ENCODE measurements at places on chromosomes 16 and 17.

DNA sequence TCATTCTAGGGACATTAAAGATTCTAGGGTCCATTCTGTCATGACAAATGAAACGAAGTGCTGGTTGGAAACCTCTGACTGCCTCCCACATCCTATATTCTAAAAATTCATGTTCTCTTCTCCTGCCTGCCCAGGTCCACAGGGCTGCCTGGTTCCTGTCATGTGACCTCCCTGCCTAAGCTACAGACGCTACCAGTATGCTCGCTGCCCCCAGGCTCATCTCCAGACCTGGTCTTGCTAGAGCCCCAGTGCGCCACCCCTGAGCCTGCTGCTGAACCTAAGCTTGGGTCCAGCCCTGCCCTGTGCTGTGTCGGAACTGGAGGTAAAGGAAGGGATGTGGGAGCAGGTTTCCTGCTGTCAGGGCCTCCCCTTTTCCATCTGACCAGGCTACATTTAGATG, 231.6 kb upstream of the CDH5 start:
- no peak for DNase-seq

DNA sequence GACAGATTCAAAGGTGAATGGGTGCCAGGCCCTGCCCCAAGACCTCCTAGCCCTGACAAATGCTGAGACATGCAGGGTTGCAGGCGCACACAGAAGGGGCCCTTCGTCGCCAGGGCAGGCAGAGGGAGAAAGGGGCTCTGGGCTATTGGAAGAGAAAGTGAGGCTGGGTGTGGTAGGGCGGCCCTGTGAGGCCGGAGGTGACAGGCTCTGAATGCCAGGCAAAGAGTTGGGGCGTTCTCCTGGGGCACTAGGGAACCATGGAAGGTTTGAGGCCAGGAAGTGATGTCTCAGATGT, 26.4 kb upstream of the NXPH3 start:
- DNase-seq = no peak

DNA sequence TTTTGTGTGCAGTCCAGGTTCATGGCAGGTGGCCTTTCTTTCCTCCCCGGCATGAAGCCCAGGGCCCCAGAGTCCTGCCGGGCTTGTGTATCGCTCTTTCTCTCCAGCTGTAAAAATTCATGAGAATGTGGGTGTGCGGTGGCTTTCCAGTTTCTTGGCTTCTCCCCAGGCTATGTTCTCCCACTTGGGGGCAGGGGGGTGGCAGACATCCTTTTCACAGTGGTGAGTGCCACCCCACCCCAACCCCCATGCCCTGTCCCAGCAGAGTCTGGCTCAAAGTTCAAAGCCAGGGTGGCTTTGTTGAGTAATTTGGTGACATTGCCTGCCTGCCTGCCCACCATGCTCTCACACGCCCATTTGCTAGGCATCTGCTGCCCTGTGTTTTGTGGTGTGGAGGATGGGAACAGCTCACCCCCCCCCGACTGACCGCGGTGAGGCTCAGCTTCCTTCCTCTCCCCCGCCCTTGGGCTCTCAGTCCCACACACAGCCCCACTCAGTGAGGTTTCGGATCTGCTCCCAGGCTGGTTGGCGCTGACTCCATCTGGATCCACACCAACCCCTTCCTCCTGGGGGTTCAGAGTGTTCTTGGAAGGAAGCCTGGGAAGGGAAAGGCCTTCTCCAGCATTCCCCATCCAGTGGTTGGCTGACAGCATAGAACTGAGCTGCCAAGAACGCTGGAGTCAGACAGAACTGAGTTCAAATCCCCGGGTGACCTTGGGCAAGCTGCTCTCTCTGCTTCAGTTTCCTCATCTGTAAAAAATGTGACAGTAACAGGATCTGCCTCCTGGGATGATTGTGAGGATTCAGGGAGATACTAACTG, 36.0 kb downstream of the CHD9 start:
- DNase-seq = no peak

DNA sequence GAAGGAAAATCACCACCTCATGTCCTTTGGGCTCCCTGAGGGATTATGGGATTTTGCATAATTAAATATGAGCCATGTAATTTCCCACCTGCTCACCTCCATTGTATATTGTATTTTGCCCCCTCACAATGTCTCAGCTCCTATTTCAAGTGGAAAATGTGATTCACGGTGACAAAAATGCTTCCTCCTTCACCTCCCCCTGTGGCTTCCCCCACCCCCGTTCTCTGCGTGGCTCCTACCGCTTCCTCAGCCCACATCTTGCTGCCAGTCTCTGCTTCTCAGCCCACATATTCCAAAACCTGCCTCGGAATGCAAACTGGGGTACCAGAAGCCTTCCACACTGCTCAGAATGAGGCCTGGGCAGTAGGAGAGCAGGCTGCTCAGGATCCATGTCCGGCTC, 394.5 kb upstream of the C16orf82 start:
- no peak for DNase-seq

- no peak for DNase-seq
Measured at GRCh38 chr16:89867918-89868317, 5.5 kb upstream of the TCF25 start.

- DNase-seq = no peak
Measured at GRCh38 chr17:60914078-60914477, 236.4 kb downstream of the BCAS3 start.

DNA sequence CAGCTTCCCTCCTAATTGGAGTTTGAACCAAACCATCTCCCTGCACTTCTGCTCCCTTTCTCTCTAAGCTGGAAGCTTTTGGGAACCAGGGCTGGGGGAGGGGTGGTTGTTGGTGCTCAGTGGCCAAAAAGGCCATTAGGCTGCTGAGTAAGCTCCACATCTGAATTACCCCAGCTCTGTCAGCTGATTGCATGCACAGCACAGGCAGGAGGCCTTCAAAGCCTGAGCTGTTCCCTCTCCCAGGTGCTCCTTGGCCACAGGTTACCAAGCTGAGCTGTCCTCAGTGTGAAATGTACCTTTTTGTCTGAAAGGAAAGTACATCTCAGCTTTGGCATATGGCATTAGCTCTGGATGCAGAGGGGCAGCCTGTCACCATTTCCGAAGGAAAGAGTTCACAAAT, 6.2 kb upstream of the TBKBP1 start:
- no peak for DNase-seq

DNA sequence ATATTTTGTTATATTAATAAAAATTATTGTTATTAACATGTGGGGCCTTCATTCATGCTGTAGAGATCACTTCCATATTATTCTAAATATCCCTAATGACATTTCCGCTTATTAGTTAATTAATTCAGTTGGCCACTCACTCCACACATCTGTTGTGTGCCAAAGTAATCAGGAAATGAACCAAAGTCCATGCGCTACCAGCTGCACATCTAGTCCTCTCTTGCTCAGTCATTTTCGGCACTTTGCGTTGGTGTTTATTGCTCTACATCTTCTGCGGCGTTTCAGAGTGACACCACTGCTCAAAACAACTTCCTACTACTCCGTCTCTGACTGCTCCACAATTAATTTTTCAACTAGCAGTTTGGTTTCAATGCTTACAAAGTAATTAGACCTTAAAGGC, 101.4 kb upstream of the ZFHX3 start:
- no peak for DNase-seq

DNA sequence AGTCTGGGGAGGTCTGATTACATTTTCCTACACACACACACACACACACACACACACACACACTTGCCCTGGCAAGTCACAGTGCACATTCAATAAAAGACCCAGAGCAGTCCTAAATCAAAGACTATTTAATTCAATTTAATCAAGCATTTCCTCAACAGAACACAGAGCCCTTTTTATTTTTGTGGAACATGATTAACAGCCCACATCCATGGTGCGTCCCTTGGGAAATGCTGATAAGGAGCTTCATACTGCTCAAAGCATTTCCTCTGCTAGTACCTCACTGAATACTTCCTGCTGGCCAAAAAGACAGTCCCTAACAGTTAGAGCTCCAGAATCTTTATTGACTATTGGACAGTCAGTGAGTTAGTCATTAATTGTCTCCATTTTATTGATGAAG, 43.1 kb upstream of the MYH10 start:
- no peak for DNase-seq

GRCh38 chr17:40100669-40101366, 429 bp upstream of the NR1D1 start:
- DNase-seq = peak; percentile 75

- no peak for DNase-seq
Measured at GRCh38 chr17:20975566-20975965, 67.2 kb downstream of the USP22 start.

GRCh38 chr16:24188021-24188542, 68.1 kb upstream of the CACNG3 start:
- no peak for DNase-seq

DNA sequence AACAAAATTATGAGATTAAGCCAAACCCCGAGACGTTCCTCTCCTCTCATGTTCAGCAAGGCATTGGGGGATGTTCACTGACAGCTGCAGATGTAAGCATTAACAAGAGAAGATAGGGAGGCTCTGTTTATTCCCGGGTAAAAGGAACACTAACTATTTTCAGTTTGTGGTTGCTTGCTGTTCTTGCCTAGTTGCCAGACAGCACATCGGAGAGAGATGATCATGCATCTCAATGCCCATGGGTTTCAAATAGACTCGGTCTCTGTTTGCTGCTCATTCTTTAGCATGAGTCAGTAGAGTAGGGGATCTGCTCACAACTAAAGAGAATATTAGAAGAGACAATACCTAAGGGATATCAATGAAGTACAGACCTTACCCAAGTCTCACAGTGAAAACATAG, 78.3 kb downstream of the TMEM100 start:
- no peak for DNase-seq

DNA sequence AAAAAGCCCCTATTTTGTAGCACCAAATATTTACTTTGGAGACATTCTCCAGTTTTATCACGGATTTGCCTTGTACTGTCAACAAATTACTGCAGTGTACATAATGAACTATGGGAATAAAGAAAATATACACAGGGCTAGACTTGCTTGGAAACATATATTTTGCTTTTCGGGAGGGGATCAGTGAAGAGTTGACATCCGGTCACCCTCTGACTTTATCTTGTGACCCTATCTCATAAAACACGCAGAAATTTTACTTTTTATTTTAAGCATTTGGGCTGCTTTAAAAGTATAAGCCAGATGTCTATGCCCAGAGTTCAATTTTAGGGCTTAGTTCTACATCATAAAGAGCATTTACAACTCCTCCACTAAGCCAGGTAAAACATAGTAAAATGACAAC, 630.7 kb downstream of the TOX3 start:
- no peak for DNase-seq

GRCh38 chr17:10201680-10202079, 3.3 kb upstream of the GAS7 start:
- no peak for DNase-seq
